ENCODE measurements at places on chromosomes 7 and 10.
A peak's percentile ranks its signal among the peaks of the same experiment; 100 is the strongest.

DNA sequence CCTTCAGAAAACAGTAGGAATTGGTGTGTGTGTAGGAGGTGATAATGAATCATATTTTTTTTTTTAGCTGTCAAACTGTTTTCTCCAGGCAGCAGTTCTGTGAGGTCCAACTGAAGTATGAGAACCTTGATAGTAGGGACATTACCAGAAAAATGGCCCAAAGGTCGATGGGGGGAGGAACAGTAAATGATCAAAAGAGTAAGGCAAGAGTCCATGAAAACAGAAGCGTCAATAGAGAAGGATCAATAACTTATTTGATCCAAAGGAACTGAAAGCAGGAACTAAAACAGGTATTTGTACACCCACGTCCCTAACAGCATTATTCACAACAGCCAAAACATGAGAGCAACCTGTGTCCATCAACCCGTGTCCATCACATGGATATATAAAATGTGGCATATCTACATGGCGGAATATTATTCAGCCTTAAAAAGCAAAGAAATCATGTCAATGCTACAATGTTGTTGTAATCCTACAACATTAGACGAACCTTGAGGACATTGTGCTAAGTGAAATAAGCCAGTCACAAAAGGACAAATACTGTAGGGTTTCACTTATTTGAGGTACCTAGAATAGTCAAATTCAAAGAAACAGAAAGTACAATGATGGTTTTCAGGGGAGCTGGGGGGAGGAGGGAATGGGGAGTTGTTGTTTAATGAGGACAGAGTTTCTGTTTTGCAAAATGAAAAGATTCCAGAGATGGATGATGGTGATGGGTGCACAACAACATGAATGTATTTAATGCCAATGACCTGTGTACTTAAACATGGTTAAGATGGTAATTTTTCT is 214.0 kb upstream of the KLF14 start:
- no peak for DNase-seq

DNA sequence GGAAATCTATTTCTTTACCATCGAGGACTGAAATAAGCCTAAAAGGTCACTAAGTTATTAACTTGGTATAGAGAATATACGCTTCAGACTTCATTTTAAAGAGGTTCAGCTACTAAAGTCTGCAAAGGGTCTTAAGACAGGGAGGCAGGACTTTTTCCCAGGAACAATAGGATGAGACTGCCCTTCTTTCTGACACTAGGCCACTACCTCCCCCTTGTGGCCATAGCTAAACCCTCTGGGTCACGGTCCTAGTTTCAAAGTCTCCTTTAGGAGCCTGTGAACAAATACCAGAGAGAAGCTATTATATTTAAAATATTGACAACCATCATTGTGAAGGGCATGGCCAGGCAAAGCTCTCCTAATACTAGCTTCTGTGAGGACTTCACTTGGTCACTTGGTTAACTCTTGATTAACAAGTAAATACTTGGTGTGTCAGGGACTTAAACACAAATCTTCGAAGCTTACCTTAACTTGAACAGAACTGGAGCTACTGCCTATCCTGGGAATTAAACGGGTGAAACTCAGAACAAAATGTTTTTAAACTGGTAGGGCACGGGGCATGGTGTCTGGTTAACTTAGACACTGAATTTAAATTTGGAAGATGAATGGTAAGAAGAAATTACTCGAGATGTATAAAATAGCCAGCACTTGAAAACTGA is 75.6 kb downstream of the CCDC6 start:
- peak; percentile 59 for DNase-seq

- peak; percentile 59 for DNase-seq
These were observed 65.2 kb downstream of the FAM185A start for GRCh38 chr7:102814025-102814471.

DNA sequence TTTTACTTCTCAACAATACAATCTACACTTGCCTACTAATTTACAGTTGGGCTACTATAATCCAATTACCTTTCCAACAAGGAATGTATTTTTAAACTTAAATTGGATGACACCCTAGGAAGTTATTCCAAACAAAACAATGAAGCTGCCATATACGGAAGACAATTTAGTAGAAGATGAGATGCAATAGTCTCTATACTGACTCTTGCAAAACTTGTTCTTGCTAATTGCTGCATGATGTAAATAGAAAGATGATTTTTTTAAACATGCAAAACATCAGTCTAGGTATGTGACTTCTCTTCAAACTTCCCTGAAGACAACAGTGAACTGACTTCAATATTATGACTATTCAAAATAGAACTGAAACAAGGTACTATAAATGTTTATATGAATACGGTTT is 17.6 kb downstream of the NT5C3A start:
- DNase-seq, result no peak

DNA sequence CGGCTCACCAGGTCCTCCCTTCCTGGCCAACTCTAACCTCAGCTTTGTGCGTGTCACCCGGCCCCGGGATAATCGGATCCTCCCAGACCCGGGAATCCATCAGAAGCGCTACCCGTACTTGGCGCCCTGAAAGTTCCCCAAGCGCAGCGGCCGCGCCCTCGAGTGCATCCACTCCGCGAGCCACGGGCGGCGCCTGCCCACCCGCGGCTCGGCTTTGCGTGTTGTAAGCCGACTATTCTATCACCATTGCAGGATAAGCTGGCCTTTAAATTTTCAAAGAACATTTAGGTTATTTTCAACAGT is 35.7 kb upstream of the EBLN1 start:
- DNase-seq, result no peak

- DNase-seq, result peak; percentile 51
These were observed 457.6 kb downstream of the PLXNA4 start for GRCh38 chr7:132118641-132119040.

DNA sequence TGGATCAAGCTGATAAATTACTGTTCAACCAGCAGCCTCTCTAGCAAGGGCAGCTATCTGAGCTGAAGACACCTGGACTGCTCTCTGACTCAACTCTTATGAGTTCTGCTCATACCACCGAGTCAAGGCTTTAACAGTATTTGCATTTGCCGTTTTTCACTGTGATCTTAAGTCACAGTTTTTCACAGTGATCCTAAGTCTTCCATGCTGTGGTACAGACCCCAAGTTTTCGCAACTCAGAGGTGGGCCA is 31.3 kb downstream of the PIP4K2A start:
- peak; percentile 41 for DNase-seq

DNA sequence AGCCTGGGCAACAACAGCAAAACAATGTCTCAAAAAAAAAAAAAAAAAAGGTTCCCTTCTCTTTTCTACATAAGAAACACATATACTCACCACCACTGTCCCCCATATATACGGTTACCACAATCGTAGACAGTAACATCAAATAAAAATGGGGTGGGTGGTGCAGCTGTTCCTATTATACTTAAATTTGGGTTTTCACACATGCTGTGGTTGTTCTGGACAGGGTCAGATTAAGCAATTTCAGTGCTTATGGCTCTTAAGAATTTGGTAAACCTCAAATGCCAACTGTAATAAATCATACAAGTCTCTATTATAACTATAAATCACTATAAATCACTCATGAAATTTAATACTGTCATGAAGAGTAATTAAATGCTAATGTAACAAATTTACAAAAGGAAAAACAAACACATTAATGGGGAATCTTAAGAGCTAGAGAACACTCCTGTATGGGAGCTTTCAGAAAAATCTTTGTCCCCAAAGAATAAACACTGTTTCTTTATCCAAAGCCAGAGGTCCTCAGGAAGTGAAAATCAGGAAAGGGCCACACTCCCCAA is 143.6 kb downstream of the GLI3 start:
- DNase-seq, result no peak

DNA sequence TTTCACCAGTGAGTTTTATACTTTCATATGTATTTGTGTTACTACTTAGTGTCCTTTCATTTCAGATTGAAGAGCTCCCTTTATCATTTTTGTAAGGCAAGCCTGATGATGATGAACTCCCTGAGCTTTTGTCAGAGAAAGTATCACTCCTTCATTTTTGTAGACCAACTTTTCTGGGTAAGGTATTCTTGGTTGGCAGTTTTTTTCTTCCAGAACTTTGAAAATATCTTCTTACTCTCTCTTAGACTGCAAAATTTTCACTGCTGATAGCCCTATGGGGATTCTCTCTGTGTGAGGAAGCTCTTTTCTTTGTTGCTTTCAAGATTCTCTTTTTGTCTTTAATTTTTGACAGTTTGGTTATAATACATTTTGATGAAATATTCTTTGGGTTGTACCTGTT is 35.7 kb downstream of the CCDC7 start:
- DNase-seq, result no peak

- no peak for DNase-seq
These were observed 19.8 kb downstream of the VTI1A start for GRCh38 chr10:112466802-112467201.

- DNase-seq, result peak; percentile 91
These were observed 85.6 kb upstream of the CAPZA2 start for GRCh38 chr7:116776610-116777289.

DNA sequence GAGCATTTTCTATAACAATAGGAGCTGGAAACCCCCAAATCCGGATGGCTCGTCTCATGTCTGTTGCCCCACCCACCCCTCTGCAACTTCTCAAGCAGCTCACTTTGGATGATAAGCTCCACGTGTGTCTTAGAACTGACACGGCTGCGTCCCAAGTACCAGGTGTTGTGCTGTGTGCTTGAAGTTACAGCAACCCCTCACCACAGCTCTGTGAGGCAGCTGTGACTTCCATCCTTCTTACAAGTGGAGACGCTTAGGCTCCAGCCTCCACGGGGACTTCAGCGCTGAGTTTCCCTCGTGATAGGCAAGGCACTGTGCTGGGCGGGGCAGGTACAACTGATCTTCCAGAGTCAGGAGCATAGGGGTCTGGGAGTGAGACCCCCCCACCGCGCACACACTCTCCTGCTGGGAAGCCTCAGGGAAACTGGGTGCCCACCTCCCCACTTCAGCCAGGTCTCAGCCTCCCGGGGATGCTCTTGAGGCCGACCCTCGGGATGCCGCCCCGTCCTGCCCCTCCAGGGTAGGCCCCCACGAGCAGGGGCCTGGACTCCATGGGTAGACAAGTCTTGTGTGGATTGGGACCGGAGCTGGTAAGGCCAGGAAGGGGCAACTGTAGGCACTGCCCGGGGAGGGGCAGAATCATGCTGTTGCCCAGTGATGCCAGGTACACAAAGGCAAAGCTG is 31.4 kb downstream of the EN2 start:
- DNase-seq, result no peak

GRCh38 chr10:121753726-121754476 is 155.7 kb upstream of the FGFR2 start:
- DNase-seq, result peak; percentile 84

- DNase-seq, result no peak
These were observed 242.2 kb downstream of the TSPAN12 start for GRCh38 chr7:120615703-120616102.

DNA sequence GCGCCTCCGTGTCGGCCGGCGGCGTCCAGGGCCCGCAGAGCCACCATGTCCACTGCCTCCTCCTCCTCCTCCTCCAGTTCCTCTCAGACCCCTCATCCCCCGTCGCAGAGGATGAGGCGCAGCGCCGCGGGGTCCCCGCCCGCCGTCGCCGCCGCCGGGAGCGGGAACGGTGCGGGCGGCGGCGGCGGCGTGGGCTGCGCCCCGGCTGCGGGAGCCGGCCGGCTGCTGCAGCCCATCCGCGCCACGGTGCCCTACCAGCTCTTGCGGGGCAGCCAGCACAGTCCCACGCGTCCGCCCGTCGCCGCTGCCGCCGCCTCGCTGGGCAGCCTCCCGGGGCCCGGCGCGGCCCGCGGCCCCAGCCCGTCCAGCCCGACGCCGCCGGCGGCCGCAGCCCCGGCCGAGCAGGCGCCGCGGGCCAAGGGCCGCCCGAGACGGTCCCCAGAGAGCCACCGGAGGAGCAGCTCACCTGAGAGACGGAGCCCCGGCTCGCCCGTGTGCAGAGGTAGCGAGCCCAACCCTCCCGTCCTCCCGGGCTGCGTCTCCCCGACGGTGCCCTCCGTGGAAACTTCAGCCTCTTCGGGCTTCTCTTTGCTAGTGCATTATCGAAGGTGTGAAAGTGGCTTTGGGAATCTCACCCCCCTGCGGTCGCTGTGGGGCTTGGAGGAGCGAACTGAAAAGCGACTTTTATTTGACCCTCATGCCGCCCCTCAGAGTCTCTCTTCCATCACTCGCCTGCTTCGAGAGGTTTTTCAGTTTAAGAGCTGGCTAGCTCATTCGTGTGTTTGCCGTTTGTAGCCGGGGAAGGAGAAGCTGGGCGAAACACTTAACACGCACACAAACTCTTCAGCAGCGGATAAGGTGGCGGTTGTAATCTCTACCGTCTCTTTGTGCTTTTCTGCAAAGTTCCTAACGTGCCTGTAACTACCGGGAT is 975 bp downstream of the GLCCI1 start:
- DNase-seq, result peak; percentile 46

DNA sequence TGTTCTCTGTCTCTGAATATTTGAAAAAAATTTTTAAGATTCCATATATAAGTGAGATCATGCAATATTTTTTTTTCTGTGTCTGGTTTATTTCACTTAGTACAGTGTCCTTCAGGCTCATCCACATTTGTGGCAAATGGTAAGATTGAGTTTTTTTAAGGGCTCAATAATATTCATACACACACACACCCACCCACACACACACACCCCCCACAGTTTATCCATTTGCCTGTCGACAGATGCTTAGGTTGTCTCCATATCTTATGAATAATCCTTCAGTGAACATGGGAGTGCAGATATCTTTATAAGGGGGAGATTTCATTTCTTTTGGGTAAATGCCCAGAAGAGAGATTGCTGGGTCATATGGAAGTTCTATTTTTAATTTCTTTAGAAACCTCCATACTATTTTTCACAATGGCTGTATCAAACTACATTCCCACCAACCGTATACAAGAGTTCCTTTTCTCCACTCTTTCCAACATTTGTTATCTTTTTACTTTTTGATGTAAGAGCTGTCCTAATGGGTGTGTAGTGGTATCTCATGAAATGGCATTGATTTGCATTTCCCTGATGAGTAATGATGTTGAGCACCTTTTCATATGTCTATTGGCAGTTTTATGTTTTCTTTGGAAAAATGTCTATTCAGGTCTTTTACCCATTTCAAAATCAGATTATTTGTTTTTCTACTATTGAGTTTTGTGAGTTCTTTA is 35.0 kb downstream of the AUTS2 start:
- DNase-seq, result no peak

- no peak for DNase-seq
These were observed 447.0 kb downstream of the GRID1 start for GRCh38 chr10:85919491-85920021.

GRCh38 chr7:135755351-135755753 is 6.7 kb upstream of the FAM180A start:
- DNase-seq, result no peak

GRCh38 chr10:75326306-75326705 is 75.3 kb downstream of the ZNF503 start:
- DNase-seq, result no peak

DNA sequence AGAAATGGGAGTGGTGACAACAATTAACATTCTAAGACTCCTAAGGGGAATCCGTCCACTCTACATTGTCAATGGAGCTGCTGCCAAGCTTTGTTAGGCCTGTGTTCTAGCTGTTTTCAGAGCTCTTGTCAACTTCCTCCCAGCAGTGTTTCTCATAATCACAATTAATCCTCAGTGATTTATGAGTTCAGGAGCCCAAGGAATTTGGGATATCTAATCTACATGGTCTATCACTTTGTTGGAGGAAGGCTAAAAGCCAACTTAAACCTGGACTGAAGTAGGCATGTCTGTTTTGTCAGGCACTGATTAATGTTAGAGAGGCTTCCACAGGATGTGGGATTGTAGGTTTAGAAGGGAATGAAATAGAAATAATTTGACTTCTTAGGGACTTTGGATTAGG is 10.2 kb upstream of the OR2F2 start:
- DNase-seq, result no peak

- no peak for DNase-seq
These were observed 117.9 kb downstream of the HIPK2 start for GRCh38 chr7:139659922-139660316.

All from astrocyte of the spinal cord (primary cell).